ENCODE measurements at places on chromosomes 5 and 9.

- no peak for DNase-seq
Observed at GRCh38 chr5:167726642-167727041, 564.8 kb upstream of the WWC1 start.

DNA sequence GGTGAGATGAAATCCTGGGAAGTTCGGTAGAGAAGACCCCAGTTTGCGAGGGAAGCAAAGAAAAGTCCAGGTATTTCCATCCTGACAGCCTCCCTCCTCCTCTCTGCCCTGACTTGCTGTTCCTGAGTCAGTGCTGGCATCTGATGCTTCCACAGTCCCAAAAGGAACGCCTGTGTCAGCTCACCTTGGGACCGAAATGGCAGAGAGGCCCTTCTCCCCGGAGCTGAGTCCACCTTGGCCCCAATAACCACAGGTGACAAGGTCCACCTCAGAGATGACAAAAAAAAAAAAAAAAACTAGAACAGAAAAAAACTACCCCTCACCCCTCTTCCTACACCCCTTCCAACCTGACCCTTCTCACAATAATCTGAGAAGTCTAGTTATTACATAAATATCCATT, 31.6 kb downstream of the SLC6A7 start:
- no peak for DNase-seq

GRCh38 chr5:52579391-52579790, 208.3 kb upstream of the ITGA1 start:
- DNase-seq = no peak

DNA sequence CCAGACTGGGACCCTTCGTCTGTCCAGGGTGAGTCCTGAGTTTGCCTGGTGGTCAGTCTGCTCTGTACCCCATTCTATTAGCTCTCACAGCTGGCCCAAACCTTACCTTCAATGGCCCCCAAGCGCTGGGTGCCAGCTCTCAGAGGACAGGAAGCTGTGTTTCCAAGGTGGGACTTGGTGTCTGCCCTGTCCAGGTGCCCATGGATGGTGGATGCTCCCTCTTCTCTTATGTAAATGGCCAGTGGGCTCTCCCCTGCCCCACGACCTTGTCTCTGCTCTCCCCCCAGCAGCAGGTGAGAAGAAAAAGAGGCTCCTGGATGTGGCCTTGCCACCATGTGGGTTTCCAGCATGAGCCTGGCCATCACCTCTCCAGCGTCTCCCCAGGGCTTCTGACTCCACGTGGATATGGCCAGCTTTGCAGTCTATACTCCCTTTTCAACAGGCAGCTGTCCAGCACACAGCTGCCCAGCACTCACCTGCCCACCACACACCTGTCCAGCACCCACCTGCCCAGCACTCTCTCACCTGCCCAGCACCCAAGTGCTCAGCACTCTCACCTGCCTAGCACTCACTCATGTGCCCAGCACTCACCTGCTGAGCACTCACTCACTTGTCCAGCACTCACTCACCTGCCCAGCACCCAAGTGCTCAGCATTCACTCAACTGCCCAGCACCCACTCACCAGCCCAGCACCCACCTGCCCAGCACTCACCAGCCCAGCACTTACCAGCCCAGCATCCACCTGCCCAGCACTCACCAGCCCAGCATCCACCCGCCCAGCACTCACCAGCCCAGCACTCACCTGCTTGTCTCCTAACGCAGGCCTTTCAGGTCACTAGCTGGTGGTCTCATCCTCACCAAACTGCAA, 136.2 kb upstream of the IRX2 start:
- DNase-seq = no peak

DNA sequence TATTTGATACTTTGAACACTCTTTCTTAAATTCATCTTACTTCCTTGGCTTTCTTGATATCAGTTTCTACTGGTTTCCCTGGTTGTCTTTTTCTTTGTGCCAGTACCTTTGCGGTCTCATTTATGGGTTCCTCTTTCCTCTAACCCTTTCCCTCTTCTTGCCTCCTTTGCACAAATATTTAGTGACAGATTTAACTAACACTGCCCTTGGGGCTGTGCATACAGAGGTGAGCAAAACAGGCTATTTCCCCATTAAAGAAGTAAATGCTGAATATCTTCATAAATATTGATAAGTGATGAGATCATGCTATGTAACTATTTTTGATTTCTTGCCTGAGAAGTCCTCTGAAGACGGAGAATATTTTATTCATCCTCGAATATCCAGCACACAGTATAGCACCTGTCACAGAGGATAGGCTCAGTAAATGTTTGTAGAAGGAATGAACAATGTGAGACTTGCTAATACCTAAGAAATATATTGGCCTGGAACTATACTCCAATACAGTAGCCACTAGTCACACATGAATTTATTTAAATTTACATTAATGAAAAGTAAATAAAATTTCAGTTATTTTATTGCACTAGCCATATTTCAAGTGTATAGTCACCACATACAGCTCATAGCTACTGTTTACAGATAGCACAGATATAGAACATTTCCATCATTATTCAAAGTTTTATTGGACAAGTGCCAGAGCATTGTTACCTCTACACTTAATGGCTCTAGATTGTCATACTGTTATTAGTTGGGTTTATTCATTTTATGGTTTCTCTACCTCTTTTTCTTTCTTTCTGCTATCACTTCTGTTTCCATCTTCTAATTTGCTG, 90.4 kb downstream of the RIC1 start:
- DNase-seq = no peak

DNA sequence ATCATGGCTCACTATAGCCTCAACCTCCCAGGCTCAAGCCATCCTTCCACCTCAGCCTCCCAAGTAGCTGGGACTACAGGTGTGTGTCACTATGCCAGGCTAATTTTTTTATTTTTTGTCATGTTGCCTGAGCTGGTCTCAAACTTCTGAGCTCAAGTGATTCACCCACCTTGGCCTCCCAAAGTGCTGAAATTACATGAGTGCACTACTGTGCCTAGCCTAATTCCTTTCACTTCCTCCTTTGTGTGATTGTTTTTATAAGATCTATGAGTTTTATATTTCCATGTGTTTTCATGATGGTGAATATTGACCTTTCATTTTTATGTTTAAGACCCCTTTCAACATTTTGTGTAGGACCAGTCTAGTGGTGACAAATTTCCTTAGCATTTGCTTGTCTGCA, 55.2 kb upstream of the IL12B start:
- no peak for DNase-seq
